ENCODE measurements at places on chromosomes 7 and 10.

- no peak for DNase-seq
These were observed 338.8 kb upstream of the SEMA3D start for GRCh38 chr7:85525676-85526075.

GRCh38 chr10:120508393-120508792 lies 51.4 kb downstream of the PLPP4 start:
- peak; percentile 36 for DNase-seq

DNA sequence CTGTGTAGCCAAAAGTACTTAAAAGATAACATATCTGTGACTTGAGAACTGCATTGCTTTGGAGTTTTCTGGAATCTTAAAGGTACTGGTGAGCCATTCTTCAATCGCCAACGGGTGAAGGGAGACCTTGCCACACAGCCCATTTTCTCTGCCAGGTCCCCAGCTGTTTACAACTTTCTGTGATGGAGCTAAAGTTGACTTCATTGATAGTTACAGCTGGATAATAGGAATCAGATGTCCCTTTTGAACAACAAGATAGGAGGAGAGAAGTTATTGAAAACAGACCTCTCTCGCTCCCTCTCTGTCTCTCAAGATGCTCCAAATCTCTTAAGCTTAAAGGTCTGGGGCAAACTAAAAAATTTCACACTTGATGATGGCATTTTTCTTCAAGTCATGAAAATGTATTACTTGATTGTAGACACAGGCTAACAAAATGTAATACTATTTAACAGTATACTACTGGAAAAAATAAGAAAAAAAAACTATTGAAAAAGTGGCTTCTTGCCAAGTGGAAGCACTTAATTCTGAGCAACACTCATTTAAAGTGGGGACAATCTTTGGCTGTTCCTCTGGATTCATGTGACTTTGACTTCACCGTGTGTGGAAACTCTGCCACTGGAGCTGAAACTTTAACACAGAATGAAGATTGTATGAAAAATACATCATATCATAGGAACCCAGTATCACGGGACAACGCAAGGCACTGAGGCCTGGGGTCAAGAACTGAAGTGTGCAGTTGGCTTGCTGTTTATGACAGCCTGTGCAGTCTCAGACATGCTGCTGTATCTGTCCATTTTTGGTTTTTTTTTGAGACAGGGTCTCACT lies 78.4 kb upstream of the AFAP1L2 start:
- DNase-seq = no peak

DNA sequence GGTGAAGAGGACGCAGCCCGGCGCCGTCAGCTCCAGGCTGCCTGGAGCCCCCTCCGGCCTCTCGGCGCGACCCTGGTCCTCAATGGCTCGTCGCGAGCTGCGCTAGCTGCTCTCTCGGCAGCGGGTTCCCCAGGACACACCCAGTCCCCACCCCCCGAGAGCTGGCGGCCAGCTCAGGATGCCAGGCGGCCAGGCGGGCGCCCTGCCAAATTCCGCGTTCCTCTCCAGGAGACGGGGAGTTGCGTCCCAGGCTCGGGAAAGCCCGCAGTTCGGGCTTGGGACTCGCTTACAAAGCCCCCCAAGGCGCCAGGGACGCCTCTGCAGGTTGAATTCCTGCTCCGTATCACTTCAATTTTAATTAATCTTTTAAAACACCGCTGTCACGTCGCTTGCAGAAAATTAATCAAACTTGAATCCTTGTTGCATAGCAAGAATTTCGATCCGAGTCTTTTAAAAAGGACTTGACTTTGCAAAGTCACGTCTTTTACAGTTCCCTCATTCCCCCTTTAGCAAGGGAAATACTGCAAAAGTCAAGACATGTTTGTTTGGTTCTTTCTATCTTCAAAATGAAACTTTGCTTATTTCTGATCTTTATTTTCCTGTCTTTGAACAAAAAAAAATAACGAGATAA lies 28.2 kb downstream of the SKIDA1 start:
- DNase-seq = peak; percentile 65

DNA sequence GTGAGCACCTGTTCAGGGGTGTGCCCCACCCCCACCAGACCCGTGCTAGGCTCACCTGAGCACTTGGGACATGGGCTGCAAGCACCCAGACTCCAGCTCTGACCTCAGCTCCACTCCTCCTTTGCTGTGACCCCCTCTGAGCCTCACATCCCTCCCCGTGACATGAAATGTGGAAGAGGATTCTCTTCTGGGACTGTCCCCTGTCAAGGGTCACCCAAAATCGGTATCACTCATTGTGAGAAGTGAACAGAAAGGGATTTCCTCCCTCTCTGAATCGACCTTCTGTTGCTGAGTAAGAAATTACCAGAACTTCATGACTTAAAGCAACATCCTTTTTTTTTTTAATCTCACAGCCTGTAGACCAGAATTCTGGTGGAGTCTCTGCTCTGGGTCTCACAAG lies 6.2 kb upstream of the CHST15 start:
- DNase-seq = no peak
